Esophagus squamous epithelium (tissue), 5 donors: ENCODE measurements at places on chromosomes 1 and 21.

DNA sequence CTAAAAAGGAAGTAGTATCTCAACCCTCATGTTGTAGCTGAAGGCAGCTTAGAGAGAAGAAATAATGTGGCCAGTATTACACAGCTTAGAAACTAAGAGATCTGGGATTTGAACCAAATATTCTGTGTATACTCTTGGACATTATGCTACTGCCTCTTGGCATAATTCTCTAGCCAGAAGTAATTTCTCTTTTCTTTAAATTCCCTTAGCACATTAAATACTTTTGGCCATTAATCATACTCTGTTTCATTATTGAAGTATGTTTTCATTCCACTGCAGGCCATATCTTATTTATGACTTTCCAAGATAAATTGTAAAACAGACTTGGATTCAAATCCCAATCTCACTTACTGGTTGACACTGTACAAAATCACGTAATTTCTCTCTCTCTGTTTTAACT lies 181.3 kb upstream of the SPAG17 start:
- DNase-seq, result no peak

DNA sequence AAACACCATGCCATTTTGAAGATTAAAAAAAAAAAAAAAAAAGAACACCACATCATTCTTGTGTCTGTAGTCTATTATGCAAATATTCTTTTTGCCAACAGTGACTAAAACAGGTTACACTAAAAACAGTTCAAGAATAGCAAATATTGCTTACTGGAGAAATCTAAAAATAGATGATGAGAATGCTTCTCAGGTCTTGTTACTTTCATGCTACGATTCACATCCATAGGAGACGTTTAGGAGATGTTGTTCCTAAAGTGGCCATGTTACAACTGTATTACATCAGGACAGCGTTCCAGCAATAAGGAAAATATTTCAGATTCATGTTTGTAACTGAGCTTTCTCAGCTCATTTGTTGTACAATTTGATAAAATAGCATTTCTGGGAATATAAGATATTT lies 32.3 kb downstream of the RAB3GAP2 start:
- DNase-seq, result no peak

DNA sequence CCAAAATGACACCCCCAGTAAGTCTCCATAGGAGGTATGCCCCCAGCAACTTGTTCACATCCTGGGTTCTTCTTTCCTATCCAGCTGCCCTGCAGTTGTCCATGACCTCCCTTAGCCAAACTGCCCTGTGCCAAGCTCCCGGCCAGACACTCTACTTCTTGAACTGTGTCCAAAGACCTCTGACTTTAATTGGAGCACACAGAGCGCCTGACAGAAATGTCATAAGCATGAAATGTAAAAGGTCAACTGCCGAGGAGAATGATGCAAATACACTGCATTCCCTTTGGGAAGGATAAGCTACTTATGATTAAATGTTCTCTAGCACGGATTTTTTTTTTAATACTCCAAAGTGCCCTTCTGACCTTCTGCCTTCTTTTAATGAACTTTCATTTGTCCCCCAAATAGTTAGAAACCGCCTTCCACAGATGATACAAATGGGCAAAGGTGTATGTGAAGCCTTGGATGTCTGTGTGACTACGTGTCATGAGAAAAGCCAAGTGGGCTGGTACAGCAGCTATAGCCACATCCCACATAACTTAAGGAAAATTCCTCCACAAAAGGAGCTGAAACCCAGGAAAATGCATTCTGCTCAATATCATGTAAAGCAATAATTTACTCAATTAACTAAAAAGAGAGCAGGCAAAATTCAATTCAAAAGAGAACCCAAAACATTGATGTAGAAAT lies 26.8 kb downstream of the PALMD start:
- no peak for DNase-seq

DNA sequence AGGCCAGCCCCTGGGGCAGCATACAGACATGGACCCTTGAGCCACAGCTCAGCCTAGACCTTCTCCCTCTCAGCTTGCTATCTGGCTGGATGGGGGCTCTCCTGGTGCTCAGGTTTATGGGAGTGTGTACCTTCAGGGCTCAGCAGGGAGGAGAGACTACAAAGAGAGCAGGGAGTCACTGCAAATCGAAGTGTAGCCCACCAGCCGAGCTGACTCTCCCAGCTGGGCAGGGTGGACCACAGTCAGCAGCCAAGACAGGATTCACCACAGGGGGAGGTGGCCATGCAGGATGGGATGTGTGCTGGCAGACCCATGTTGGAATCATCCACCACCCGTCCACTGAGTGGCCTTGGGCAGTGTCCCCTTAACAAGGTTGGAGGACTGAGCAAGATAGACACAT lies 78.3 kb downstream of the GLIS1 start:
- DNase-seq, result no peak

DNA sequence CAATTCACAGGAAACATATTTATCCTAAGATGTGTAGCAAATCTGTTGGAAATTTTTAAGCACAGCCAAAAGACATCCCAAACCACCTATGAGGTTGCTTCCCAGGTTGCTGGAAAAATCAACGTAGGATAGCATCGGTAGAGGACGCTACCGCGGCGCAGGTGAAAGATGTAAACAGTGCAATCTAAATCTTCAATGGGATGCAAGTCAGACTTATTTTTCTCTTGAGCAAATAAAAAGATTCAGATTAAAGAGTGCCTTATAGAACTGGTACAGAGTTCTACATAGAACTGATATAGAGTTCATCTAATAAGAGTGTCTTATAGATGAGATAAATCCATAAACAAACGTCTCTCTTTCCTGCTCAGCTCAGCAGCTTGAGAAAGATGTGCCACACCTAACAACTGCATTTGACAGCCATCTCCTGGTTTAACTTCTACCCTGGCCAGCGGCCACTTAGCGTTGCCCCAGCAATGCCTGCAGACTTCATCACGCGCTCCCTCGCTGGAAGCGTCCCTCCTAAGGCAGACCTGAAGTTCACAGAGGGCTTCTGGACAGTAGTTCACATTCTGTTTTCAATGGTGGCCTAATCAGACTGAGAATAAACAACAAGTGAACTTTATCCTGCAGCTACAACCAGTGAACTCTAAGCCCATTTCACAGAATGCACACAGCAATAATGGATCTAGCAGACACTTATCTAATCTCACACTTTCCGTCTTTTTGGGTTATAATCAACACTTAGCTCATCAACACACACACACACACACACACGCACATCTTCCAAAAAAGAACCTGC lies 164.5 kb downstream of the TOMM20 start:
- no peak for DNase-seq

GRCh38 chr21:44948426-44949120 lies 8.7 kb downstream of the SLX9 start:
- no peak for DNase-seq

- DNase-seq, result no peak
Measured at GRCh38 chr1:55262822-55263221, 47.7 kb upstream of the USP24 start.

- no peak for DNase-seq
Measured at GRCh38 chr1:172673761-172674160, 14.9 kb downstream of the FASLG start.

DNA sequence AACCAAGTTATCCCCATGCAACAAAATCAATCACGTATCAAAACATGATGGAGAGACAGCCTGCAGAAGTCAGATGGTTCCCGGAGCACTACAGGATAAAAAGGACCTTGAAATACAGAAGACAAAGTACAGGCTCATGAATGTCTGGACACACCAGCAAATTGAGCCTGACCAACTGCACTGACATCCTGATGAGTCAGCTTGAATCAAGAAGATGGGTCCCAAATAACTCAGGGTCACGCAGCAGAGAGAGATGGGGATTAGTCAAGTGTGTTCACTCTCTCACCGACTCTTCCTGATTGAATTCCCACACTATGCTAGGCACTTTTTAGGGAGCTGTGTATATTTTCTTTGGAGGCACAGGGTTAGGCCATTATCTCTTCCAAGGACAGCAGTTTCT lies 71.1 kb upstream of the DIRAS3 start:
- no peak for DNase-seq

- DNase-seq, result no peak
Measured at GRCh38 chr1:178344513-178345091, 152.2 kb downstream of the CLEC20A start.

GRCh38 chr1:14377386-14377785 lies 221.1 kb upstream of the KAZN start:
- DNase-seq, result no peak

DNA sequence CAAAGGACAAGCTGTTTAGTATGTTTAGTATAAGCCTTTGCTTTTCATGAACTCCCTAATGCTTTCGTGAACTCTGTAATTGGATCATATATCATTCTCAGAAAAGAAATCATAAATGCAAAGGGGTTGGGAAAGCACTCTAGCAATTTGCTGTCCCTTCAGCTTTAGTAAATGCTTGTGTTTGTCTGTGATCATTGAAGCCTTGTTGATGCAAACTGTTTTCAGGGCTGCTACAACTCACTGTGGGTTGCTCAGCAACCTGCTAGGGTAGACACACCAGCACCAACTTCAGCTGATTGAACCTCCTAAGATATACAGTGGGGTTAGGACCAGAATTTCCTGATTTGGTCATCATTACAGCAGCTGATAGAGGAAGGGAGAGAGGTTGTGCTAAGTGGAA lies 95.0 kb downstream of the SGIP1 start:
- DNase-seq, result no peak

DNA sequence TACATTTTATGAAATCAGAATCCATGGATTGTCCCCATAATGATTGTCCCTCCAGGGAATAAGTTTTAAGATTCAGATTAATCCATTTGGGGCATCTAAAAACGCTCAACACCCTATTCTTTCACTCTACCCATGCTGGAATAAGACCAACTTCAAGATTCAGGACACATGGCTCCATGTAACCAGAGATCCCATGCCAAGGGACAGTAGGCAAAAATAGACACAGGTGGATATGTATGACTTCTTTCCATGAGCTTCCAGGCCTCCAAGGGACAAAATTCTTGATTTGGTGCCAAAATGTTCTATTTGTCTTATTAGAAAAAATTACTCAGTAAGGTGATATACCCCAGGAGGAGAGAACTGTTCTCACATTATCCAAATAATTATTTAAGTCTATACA lies 178.8 kb downstream of the NRIP1 start:
- DNase-seq, result no peak

- no peak for DNase-seq
Measured at GRCh38 chr1:223214261-223214807, 71.3 kb upstream of the TLR5 start.

DNA sequence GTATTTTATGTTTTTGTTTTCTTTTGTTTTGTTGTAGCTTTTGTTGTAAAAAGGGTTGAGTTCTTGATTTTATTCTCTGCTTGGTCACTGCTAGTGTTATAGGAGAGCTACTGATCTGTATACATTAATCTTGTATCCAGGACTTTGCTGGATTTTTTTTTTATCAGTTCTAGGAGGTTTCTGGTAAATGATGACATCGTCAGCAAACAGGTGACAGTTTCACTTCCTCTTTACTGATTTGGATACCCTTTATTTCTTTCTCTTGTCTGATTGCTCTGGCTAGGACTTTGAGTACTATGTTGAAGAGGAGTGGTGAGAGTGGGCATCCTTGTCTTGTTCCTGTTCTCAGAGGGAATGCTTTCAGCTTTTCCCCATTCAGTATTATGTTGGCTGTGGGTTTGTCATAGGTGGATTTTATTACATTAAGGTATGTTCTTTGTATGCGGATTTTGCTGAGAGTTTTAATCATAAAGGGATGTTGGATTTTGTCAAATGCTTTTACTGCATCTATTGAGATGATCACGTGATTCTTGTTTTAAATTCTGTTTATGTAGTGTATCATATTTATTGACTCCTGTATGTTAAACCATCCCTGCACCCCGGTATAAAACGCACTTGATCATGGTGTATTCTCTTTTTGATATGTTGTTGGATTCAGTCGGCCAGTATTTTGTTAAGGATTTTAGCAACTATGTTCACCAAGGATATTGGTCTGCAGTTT lies 905.7 kb downstream of the LTN1 start:
- DNase-seq, result no peak

- DNase-seq, result no peak
Measured at GRCh38 chr21:34131586-34131985, 58.2 kb downstream of the MRPS6 start.

DNA sequence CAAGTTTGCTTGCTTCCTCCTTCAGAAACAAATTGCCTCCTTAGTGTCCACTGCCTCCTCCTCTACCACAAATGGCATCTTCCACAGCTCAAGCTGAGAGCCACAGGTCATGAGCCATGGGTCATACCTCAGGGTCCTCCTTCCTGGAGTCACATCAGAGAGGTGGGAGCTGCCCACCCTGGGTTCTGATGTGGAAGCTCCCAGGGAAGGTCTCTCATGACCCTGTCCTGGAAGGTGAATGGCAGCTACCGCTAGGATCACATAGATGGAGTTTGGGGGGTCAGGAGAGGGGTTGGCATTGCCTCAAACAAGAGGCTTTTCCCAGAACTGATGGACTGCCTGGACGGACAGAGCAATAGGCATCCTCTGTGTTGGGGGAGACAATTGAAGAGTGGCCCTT lies 321.4 kb downstream of the MATN1 start:
- no peak for DNase-seq

DNA sequence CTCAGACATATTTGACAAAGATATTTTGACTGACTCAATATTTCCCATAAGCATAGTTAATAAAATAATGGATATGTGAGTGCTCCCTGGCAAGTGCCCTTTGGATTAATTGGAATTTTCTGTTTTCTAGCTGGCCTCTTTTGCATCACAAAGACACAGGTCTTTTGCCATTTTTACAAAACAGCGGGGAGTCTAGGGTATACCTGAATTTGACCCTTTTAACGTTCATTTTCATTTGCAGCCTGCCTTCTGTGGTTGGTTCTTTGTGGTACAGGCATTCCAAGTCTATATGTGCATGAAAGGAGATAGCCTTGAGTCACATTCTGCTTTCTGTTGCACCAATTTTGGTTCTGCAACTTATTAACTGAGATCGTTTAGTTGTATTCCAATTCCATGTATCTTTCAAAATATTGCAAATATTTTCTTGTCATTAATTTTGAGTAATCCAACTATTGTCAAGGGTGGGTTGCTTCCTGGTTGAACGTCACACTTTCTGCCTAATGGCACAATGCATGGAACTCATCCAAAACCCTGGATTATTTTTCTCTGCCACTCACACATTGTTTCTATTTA lies 171.7 kb downstream of the CRB1 start:
- no peak for DNase-seq

GRCh38 chr1:56169856-56170255 lies 409.5 kb downstream of the PLPP3 start:
- no peak for DNase-seq

DNA sequence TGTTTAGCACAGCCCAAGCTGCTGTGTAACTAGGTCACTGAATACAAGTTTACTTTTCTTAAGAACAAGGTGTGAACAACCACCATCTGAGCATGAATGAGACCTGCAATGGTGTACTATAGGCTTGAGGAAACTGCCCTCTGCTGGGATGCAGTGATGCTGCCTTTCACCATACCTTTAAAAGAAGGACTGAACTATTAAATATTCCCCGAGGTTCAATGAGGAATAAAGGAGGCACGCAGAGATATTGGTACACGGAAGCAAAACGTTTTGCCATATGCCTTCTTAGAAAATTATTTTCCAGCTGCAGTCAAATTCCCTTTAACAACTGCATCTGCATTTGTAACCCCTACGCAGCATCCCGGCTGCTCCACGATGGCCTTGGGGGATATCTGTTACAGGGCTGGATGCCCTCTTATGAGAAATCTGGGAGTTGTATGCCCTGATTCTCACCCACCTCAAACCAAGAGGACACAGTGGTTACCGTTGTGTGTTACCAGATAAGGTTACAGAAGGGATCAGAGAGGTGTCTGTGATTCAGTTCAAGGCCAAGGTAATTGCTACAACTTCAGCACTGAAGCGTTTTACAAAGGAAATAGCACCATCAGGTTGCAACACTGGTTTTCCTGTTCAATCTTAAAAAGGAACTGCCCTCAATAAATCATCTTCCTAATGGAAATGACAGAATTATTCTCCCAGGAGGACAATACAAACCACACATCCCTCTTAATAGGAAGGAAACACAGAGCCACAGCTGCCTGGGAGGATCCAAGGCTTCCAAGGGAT lies 470.5 kb downstream of the LTN1 start:
- no peak for DNase-seq
